ENCODE measurements at places on chromosomes 5 and 9.

GRCh38 chr9:30075451-30076199, 2308.8 kb upstream of the ACO1 start:
- DNase-seq, result no peak

- DNase-seq, result no peak
Observed at GRCh38 chr9:134787601-134788531, 92.7 kb upstream of the FCN2 start.

DNA sequence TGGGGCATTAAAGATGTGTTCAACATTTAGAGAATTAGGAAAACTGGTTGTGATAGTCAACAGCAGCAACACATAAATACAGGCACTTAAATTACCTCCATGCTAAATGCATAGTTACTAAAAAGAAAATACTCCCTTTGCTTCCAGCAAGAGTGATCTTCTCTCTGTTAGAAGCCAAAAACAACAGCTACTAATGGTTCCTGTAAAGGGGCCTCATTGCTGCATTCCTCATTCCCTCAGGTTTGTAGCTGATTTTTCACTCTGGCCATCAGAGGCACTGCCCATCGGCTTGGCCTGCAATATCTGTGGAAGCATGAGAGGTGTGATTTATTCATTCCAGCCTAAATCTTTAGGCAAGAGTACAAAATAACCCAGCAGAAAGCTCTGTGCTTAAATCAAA, 466.0 kb upstream of the ADAMTS16 start:
- DNase-seq, result no peak

GRCh38 chr9:95813923-95814322, 61.6 kb upstream of the ERCC6L2 start:
- DNase-seq, result no peak

GRCh38 chr9:102506406-102506805, 488.7 kb upstream of the CYLC2 start:
- DNase-seq, result no peak

GRCh38 chr5:378301-378891, 56.9 kb downstream of the AHRR start:
- DNase-seq, result no peak

- DNase-seq, result peak; percentile 64
Observed at GRCh38 chr5:134948911-134949310, 18.8 kb upstream of the CATSPER3 start.

DNA sequence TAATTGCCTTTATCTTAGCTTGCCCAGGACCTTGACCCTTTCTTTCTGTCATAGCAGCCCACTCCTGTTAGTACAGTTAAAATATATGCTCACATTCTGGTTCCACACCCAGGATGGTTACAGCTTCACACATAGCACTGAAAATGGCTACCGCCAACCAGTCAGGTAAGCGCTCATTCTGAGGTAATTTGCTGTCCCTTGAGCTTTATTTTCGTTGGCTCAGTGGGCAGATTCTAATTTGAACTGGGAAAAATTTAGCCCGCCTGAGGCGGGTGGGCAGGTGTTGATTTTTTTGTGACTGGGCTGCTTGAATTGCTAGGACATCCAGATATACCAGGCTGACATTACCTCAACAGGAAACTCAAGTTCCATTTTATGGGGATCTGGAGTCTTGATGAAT, 137.5 kb downstream of the KCTD16 start:
- no peak for DNase-seq
